Left forelimb (tissue), 1 donor: ENCODE measurements at places on chromosomes 4 and X.

GRCh38 chrX:133523081-133523487, 107.8 kb upstream of the GPC4 start:
- DNase-seq, result no peak

- no peak for DNase-seq
Measured at GRCh38 chr4:132169660-132170059, 979.4 kb upstream of the PCDH10 start.

DNA sequence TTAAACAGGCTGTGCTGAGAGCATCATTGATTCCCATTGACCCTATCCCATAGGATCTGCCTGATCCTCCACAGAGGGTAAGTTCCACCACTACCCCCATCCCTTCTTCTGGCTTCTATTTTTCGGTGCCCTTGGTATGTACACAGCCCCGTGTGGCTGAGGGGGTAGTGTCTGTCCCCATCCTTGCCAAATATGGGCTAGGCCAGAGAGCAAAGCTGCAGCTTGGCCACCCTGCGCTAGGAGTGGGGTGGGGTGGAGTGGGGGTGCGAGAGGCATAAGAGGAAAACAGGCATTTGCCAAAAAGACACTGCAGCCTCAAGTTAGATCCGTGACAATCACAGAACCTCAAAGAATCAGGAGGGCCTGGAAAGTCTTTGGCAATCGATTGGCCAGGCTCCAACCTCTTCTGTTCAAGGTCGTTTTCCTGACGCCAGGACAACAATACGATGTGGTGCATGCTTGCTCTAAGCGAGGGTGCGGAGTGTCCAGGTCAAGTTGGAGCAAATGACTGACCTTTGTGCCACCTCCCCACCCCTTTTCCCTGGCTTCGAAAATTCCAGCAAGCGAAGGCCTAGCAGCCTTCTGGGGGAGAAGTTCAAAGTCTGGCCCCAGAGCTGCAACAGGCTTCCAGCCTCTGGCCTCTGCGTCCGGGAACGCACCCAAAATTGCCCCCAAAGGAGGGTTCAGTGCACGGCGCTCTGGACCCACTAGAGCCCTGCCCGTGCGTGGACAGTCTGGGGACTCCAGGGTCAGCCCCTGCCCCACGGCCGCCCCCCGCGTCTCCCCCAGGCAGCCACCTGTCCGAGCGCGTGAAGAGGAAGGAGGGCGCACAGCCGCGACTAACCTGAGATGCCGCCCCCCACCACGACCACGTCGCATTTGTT, 598 bp downstream of the MAOB start:
- DNase-seq, result no peak

- DNase-seq, result no peak
Measured at GRCh38 chrX:115602308-115602707, 41.3 kb downstream of the PLS3 start.

DNA sequence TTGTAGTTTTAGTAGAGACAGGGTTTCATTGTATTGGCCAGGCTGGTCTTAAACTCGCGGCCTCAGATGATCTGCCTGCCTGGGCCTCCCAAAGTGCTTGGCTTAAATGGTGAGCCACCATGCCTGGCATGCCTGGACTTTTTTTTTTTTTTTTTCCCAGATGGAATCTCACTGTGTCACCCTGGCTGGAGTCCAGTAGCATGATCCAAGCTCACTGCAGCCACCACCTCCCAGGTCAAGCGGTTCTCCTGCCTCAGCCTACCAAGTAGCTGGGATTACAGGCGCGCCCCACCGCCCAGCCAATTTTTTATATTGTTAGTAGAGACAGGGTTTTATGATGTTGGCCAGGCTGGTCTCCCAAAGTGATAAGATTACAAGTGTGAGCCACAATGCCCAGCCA, 8.4 kb downstream of the UBE2K start:
- DNase-seq, result no peak

GRCh38 chrX:94123062-94123461, 449.1 kb downstream of the FAM133A start:
- DNase-seq, result no peak

DNA sequence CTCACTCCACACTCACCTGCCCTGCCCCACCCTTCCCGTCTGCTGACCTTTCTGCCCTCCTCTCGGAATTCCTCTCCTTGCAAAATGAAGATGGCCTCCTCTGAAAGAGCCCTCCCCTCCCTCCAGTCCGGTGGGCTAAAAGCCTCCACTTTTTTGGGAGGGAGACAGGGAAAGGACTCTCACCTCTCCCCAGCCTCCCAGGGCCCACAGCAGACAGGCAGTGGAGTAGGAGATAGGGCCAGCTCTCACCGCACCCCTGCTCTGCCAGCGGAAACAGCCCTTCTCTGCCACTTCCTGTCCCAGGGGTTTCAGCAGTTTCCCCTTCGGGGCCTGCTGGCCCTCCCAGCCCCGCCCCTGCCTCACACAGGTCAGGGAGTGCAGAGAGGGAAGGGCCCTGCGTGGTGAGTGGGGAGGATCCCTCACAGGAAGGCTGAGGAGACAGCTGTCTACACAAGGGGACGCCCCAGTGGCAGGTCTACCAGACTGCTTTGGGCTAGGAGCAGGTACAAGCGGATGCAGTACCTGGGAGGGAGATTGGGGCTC, 18.2 kb downstream of the ELF4 start:
- DNase-seq, result no peak

DNA sequence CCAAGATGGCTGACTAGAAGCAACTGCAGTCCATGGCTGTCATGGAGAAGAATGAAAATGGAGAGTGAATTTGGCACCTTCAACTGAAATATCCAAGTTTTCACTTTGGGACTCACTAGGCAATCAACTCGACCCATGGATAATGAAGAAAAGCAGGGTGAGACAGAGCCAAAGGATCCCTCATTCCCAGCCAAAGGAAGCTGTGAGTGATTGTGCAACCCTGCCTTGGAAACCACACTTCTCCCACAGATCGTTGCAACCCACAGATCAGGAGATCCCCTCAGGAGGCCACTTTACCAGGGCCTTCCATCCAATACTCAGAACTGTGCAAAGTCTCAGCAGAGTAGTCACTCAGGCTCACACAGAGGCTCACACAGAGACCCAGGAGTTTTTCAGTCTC, 4.5 kb downstream of the CFAP299 start:
- DNase-seq, result no peak

DNA sequence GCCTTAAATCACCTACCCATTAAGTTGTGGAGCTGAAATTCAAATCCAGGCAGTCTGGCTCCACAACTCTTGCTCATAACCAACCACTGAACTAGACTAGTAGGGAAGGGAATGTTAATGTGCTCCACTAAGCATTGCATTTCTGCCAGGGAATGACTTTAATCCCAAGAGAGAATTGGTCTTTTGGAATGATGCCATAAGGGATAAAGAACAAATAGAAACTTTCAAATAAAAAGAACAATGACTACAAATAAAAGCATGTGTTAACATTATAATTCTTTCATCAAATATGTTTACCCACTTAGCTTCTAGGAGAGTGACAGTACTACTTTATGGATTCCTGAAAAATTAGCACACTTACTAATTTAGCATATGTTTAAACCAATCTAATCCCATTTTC, 905.9 kb downstream of the CENPC start:
- DNase-seq, result no peak

DNA sequence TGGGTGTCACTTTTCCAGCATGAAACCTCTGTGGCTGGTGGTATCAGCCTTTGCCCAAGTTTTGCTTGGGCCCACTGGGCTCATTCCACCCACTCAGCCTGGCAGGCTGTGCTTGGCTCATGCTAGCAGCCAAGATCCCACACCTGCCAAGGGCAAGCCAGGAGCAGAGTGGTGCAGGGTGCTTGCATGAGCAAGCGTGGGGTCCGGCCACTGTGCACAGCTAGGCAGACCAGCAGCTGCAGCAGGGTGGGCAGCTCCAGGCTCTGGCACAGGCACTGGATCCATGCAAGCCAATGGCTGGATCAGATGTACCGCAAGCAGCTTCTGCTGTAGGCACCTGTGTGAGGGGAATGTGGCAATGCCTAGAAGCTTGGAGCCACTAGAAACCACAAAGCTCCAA, 253.9 kb downstream of the SPOCK3 start:
- DNase-seq, result no peak

- DNase-seq, result no peak
Measured at GRCh38 chrX:37824491-37825214, 22.7 kb downstream of the DYNLT3 start.

GRCh38 chrX:49269767-49270248, at the start of gene PPP1R3F:
Gene PPP1R3F, plus strand, starts transcription at chrX:49269793. Its CDS starts 77 bp downstream, at chrX:49269870.
- no peak for DNase-seq

- no peak for DNase-seq
Measured at GRCh38 chr4:86563416-86563815, 30.7 kb upstream of the PTPN13 start.

DNA sequence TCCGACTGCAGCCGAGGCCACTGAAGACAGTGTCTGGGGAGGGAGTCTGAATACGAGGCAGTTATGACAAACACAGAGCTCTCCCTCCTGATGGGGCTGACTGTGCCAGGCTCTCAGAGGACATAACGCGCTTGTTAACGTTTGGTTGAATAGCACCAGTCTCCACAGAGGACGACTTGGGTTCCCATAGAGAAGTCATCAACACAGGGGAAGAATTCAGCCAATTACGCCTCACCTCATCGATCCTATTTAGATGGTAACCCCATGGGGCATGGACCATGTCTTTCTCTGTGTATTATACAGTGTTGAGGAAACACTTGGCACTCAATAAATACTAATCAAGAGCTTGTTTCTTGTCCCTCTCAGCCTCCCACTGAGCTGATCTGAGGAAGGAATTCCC, 642.6 kb upstream of the LCORL start:
- DNase-seq, result no peak

- DNase-seq, result no peak
Measured at GRCh38 chr4:71382125-71382899, 43.5 kb downstream of the SLC4A4 start.

DNA sequence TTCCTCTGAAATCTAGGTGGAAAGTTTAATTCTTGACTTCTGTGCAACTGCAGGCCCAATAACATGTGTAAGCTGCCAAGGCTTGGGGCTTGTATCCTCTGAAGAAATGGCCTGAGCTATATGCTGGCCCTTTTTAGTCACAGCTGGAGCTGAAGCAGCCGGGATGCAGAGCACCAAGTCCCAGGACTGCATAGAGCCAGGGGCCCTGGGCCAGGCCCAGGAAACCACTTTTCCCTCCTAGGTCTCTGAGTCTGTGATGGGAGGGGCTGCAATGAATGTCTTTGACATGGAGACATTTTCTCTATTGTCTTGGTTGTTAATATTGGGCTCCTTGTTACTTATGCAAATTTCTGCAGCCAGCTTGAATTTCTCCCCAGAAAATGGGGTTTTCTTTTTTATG, 588.5 kb downstream of the CENPC start:
- DNase-seq, result no peak

- no peak for DNase-seq
Measured at GRCh38 chr4:27057053-27057452, 196.4 kb downstream of the STIM2 start.

DNA sequence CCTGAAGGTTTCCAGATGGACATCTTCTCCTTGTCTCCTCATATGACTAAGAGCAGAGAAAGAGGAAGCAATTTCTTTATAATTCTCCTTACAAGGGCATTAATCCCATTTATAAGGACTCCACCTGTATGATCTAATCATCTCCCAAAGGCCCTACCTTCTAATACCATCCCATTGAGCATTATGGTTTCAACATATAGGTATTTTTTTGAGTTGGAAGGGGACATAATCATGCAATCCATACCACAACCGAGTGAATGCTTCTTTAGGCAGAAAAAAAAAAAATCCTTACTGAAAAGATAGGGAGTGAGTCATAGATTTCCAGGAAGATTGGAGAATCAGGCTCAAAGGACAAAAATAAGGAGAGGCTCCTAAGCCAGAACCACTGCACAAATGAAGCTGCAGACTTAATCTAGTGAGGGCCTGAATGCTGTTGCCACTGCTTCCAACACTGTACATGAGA, 312.5 kb upstream of the HS3ST1 start:
- no peak for DNase-seq

- no peak for DNase-seq
Measured at GRCh38 chr4:153577053-153577452, 107.0 kb upstream of the TLR2 start.

GRCh38 chrX:20374450-20374849, 107.7 kb upstream of the RPS6KA3 start:
- no peak for DNase-seq

DNA sequence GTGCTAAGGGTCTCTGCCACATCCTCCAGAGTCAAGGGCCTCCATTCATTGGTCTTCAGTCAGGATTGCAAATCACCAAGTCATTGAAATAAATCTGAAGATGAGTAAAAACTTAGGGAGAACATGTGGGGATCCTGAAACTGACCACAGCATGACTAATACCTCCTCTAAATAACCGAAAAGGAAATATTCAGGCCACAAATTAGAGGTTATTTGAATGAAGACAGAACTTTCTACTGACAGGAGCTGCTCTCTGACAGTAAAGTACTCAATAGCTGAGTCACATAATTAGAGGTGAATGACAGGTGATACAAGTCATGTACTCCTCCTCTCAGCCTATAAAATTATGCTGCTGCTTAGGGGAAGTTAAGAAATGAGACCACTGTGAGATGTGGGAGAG, 240.2 kb upstream of the F9 start:
- DNase-seq, result no peak

- no peak for DNase-seq
Measured at GRCh38 chr4:51855751-51856150, 12.8 kb downstream of the DCUN1D4 start.

GRCh38 chr4:189497516-189497915, 443.2 kb upstream of the FRG1 start:
- no peak for DNase-seq

DNA sequence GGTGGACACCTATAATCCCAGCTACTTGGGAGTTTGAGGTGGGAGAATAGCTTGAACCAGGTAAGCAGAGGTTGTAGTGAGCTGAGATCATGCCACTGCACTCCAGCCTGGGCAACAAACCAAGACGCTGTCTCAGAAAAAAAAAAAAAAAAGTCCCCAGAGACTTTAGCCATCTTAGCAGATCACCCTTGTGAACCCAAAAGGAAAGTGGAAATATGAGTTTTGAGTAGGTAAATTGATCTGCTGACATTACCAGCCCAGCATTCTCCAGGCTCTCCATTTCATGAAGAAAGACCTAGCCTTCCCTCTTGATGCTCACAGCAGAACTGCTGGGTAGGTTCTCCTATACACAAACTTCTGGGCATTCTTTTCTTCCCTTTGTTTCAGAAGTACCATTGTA, 24.5 kb upstream of the HNRNPD start:
- DNase-seq, result no peak

DNA sequence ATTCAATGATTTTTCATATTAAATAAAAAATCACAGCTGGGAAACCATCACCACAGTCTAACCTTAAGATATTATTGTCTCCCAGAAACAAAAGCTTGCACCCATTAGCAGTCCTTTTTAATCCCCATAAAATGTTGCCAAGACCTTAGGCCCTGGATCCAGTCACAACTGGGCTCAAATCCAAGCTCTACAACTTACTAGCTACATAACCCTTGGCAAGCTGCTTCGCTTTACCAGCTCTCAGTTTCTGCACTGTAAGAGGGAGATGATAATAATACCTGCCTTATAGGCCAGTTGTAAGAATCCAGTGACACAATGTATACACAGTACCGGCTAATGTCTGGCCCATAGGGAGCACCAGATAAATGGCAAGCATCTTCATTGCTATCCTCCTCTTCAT, 400.9 kb upstream of the FGF13 start:
- no peak for DNase-seq

GRCh38 chr4:76752861-76753501, 145.0 kb downstream of the SOWAHB start:
- no peak for DNase-seq

- DNase-seq, result no peak
Measured at GRCh38 chrX:150334981-150335380, 28.1 kb upstream of the MAMLD1 start.

- DNase-seq, result no peak
Measured at GRCh38 chr4:136241221-136241986, 1290.9 kb downstream of the PCDH18 start.
